ENCODE measurements at places on chromosomes 5 and 9. TPM values are rescaled to one million over a fixed set of nuclear protein-coding genes. Genes with fewer than 3 reads are reported as not detected.

PCDH12 gene
- total RNA-seq, result not detected

DNA sequence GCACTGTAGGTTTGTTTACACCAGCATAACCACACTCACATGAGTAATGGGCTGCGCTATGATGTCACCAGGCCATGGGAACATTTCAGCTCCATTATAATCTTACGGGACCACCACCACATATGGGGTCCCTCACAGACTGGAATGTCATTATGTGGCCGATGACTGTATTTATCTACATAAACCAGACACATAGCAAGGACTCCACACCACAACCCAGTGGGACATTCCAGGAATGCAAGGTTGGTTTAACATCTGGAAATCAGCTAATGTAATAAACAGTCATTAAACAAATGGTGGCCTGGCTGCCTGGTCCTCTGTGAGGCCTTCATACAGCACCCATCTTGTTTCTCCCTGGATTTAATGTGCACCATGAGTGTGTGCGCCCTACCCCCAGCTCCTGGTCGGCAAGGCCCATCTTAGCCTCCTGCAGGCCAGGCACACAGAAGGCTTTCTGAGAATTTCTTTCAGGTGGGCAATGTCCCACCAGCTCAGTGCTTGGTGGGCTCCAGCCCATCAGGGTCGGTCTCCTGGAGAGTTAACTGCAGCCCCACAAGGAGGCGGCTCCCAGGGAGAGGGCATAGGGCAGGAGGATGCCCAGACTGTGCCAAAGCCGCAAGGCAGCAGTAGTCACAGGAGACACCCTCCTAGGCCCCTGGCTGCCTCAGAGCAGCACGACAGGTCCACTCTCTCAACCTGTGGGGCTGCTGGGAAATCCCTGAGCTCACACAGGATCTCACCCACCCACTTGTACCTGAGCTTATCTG lies 35.9 kb upstream of the SARDH start:
- DNase-seq, result no peak
- H3K27me3 ChIP-seq, result no peaks in the 10 kb centered on the region
- H3K27ac ChIP-seq, result no peak overlapping the region
- H3K36me3 ChIP-seq, result peaks cover 11% of the 10 kb centered on the region

AFAP1L1 gene
- total RNA-seq, result 9.6 TPM

DNA sequence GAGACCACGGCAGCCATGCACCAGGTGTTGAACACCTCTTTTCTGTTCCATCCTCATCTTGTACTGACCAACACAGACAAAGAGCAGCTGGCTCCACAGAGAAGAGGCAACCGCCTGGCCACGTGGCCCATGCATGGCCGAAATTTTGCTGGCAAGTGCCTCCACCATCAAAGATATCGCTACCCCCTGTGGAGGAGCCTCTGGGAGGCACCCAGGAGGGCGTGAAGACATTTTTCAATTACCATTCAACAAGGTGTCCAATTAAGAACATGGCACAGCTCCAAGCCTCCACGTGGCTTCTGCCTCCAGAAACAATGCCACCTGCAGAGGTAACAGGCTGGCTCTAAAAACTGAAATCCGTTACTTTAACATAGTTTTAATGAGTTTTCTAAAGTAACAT lies 54.4 kb upstream of the CKS2 start:
- H3K4me1 ChIP-seq, result no peaks in the 10 kb centered on the region
- no peaks in the 10 kb centered on the region for H3K36me3 ChIP-seq
- no peak overlapping the region for H3K4me3 ChIP-seq

ZNF462 gene
- 3.2 TPM for total RNA-seq

DNA sequence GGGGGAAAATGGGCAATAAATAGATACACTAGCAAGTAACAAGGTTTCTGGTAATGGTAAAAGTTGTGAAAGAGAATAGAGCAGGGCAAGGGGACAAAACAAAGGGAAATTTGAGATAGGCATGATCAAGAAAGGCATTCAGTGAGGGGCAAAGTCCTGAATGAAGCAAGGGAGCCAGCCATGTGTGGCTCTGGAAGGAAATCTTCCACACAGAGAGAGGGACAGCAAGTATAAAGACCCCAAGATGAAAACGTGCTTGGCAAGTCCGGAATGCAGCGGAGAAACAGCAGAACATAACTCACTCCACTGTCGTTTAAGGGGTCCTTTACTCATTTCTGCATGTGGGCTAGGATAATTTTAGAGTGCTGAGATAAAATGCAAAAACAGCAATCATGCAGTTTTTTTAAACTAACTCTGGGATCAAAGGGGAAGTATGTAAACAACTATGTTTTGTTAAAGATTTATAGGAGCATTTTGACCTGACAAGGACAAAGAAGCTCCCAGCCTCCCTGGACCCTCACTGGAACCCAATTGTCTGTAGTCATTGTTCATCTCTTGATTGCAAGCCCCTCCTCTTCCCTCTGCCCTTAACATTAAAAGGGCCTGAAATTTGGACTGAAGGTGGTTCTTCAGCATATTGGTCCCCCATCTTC lies 22.9 kb upstream of the AOPEP start:
- no peaks in the 10 kb centered on the region for H3K4me1 ChIP-seq
- H3K27ac ChIP-seq, result no peak overlapping the region
- no peak for DNase-seq
- H3K4me3 ChIP-seq, result no peak overlapping the region

NMUR2 gene
- not detected for total RNA-seq

- no peaks in the 10 kb centered on the region for H3K27me3 ChIP-seq
- H3K4me3 ChIP-seq, result no peak overlapping the region
- DNase-seq, result no peak
- H3K27ac ChIP-seq, result no peak overlapping the region
- H3K4me1 ChIP-seq, result peaks cover 20% of the 10 kb centered on the region
These were observed 14.5 kb downstream of the PLPP1 start for GRCh38 chr5:55520117-55520839.

- no peaks in the 10 kb centered on the region for H3K27me3 ChIP-seq
- 0 out of 2 replicates have a peak, but pooled peaks cover 3% of the 10 kb centered on the region for H3K36me3 ChIP-seq
- H3K27ac ChIP-seq, result peak overlapping the region; percentile 99
- H3K4me1 ChIP-seq, result peaks cover 87% of the 10 kb centered on the region
- DNase-seq, result peak; percentile 84
These were observed 6.0 kb downstream of the B4GALT1 start for GRCh38 chr9:33161011-33161588.

HNRNPH1 gene
- total RNA-seq, result 626 TPM

GRCh38 chr5:145637396-145637795 lies 197.7 kb downstream of the PRELID2 start:
- H3K27me3 ChIP-seq, result no peaks in the 10 kb centered on the region
- H3K4me3 ChIP-seq, result no peak overlapping the region
- no peak for DNase-seq
- no peak overlapping the region for H3K27ac ChIP-seq

Data from PC-9 (cell line).